Immature natural killer cell (primary cell): ENCODE measurements at places on chromosomes 4 and X. TPM values are rescaled to one million over a fixed set of nuclear protein-coding genes. Genes with fewer than 3 reads are reported as not detected.

The WDFY3 gene
- 0.02 TPM for polyA plus RNA-seq

The MMAA gene
- polyA plus RNA-seq: 9.8 TPM

The TCEANC gene
- 10.8 TPM for polyA plus RNA-seq

The PTPN13 gene
- polyA plus RNA-seq: not detected

The SPANXC gene
- not detected for polyA plus RNA-seq

The PALLD gene
- 7.4 TPM for polyA plus RNA-seq

The SERPINA7 gene
- polyA plus RNA-seq: not detected

The MTMR8 gene
- polyA plus RNA-seq: 3.8 TPM

- peaks cover 2% of the 10 kb centered on the region for H3K36me3 ChIP-seq
- H3K4me1 ChIP-seq: peaks cover 59% of the 10 kb centered on the region
- peak overlapping the region; percentile 100 for H3K27ac ChIP-seq
- peaks cover 33% of the 10 kb centered on the region for H3K27me3 ChIP-seq
- DNase-seq: no peak
Measured at GRCh38 chrX:41332408-41333002, 1.5 kb upstream of the DDX3X start.

DNA sequence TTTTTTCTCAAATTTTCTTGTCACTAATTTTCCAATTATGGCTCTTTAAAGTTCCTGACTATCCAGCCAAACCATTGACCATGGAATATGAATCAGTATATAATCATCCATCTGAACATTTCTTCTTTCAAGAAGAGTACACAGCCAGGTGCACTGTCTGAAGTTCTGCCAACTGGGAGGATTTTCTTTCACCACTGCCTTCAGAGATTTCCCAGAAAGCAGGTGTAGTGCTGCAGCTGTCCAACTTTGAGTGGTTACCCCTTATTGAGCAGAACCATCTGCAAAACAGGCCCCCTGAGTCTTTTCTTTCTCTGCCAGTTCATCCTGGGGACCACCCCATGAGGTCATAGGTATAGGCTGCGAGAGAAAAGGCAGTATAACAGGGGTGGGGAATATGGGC is 1213.2 kb downstream of the RAPGEF2 start:
- no peaks in the 10 kb centered on the region for H3K4me1 ChIP-seq
- no peak for DNase-seq
- no peaks in the 10 kb centered on the region for H3K36me3 ChIP-seq
- no peak overlapping the region for H3K27ac ChIP-seq
- H3K27me3 ChIP-seq: no peaks in the 10 kb centered on the region
- no peak overlapping the region for H3K4me3 ChIP-seq

DNA sequence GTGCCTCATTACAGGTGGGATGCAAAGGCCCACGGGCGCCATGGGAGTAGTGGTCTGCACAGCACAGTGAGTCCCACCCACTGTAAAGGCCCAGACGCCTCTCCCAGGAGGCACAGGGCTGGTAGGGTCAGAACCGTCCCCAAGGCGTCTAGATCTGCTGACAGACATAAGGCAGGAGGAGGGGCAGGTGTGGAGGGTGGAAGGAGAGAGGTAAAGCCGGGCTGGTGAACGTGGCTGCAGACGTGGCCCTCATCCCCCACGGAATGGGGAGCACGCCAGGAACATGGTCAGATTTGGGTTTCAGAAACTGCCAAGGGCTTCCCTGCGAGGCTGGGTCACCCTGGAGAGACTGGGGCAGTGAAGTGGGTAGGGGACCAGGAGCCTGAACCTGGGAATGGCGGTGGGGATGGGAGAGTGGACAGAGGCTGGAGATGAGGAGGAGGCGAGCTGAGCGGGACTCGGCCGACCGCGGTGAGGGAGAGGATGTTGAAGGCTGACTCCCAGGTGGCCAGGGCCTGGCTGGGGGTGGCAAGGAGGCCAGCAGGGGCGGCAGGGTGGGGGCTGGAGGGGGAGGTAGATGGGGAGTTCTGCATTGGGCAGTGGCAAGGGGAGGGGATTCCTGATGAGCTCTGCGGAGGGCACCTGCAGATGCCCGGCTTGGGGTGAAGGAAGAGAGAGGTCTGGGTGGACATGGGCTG is 184.9 kb downstream of the AFAP1 start:
- no peak for DNase-seq
- peaks cover 9% of the 10 kb centered on the region for H3K4me1 ChIP-seq

- no peak for DNase-seq
- H3K4me1 ChIP-seq: no peaks in the 10 kb centered on the region
- H3K27ac ChIP-seq: no peak overlapping the region
- no peaks in the 10 kb centered on the region for H3K36me3 ChIP-seq
- H3K4me3 ChIP-seq: no peak overlapping the region
Measured at GRCh38 chrX:112641449-112641848, 38.3 kb downstream of the LHFPL1 start.

GRCh38 chr4:127732623-127733328 is 2.6 kb downstream of the SLC25A31 start:
- H3K27me3 ChIP-seq: peaks cover 1% of the 10 kb centered on the region
- no peak overlapping the region for H3K4me3 ChIP-seq
- no peaks in the 10 kb centered on the region for H3K36me3 ChIP-seq

DNA sequence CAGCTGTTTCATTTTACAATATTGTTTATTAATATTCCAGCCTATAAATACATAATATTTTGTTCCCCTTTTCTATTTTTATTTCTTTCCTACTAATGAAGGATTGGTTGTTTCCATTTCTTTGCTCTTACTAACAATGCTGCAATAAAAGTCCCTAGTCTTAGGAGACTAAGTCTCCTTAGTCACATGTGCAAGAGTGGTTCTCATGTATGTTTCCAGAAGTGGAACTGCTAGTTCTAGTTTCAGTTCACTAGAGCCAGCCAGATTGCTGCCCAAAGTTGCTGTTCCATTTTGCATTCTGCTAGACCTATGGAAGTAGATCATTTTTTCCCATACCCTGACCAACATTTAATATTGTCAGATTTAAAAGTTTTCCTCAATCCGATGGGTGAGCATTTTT is 44.3 kb downstream of the CNGA1 start:
- H3K27me3 ChIP-seq: peaks cover 7% of the 10 kb centered on the region
- no peaks in the 10 kb centered on the region for H3K36me3 ChIP-seq
- no peaks in the 10 kb centered on the region for H3K4me1 ChIP-seq

DNA sequence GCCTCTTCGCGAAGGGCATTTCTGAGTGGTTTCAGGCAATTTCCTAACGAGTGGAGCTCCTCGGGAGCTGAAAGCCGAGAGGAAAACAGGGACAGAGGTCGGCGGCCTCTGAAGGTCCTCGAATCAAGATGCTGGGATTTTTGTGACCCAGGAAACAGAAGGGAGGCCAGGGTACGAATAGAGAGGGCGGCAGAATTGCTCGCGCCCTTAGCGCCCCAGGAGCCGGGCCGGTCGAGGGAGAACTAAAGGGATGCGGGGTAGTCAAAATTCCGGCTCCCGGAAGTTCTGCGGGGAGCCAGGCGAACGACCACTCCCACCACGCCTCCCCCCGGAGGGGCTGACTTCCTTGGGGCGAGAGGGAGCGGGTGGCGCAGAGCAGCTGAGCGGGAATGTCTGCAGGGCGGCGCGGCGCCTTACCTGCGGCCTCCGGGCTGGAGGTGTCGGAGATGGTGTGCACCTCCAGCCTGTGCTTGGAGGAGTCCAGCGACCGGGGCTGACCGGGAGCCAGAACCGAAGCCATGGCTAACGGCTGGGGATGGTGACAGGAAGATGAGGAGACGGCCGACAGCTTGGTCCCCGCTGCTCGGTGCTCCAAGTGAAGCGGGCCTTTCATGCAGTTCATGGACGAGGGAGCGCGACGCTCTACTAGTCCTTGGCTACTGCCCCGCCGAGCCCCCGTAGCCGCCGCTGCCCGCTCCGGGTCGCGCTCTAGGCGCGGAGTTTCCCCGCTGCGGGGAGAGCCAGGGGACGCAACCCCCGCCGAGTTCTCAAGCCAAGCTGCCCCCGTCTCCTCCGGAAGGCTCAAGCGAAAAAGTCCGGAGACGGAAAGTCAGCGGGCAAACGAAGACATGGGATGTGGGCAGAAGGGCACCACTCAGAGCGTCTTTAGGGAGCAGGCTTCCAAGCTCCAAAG is 782 bp downstream of the PITX2 start:
- H3K27ac ChIP-seq: no peak overlapping the region
- DNase-seq: no peak
- no peaks in the 10 kb centered on the region for H3K36me3 ChIP-seq
- peak overlapping the region; percentile 71 for H3K4me3 ChIP-seq

DNA sequence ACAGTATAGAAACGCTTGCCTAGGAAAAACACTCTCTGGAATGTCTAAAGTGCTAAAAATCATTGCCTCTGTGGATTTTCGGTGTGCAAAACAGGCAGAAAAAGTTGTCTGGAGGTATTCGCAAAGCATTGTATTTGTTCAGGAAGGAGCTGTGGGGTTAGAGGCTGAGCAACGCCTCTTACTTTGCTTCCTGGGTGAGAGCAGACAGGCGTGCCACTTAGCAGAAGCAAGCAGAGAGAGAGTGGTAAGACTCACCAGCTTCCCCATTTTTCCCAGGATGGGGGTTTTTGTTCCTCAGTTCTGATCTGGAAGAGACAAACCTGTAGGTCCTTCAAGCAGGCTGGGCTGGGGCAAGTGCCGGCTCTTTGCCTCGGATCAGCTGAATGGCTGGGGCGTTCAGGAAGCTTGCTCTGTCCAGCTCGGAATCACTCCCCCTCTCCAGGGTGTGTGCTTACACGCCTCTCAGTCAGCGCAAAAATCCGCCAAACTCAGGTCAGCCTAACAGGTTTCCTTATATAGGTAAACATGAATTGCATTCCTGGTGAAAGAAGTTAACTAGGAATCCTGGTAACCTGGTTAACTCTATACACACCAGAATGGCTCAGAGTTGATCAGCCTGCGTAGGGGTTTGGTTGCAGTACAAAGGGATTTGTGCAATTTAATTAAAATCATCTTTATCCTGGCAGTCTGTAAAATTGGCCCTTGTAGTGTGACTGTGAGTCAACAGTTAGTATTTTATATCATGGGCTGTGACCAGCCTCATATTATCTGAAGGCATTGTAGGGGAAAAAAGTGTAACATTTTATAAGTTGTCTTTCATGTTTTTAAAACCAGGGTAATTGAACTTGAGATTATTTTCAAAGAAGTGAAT is 213.1 kb upstream of the MID1 start:
- DNase-seq: no peak
- no peaks in the 10 kb centered on the region for H3K27me3 ChIP-seq
- H3K4me3 ChIP-seq: no peak overlapping the region
- no peaks in the 10 kb centered on the region for H3K4me1 ChIP-seq
- H3K27ac ChIP-seq: no peak overlapping the region

DNA sequence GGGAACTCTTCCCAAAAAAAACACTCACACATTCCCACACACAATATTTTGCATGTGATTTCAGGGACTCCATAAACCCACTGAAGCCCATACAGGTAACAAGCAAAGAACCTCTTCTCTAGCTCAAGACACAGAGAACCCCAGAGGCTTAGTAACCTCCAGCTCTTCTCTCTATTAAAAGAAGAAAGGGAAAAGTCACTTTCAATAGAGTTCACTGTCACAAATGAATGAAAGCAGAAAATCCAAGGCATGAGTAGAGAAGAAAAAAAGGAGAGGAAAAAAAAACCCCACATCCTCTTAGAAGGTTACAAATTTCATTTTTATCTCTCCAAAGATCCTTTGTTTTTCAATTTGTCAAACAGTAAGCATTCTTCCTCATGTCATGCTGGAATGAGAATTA is 30.7 kb upstream of the DCLK2 start:
- no peak overlapping the region for H3K27ac ChIP-seq
- H3K4me3 ChIP-seq: no peak overlapping the region
- H3K36me3 ChIP-seq: no peaks in the 10 kb centered on the region
- no peak for DNase-seq

GRCh38 chrX:106725931-106726330 is 570 bp upstream of the RNF128 start:
- no peaks in the 10 kb centered on the region for H3K36me3 ChIP-seq
- DNase-seq: no peak
- no peak overlapping the region for H3K4me3 ChIP-seq
- H3K27ac ChIP-seq: no peak overlapping the region
- H3K4me1 ChIP-seq: no peaks in the 10 kb centered on the region
- peaks cover 5% of the 10 kb centered on the region for H3K27me3 ChIP-seq

DNA sequence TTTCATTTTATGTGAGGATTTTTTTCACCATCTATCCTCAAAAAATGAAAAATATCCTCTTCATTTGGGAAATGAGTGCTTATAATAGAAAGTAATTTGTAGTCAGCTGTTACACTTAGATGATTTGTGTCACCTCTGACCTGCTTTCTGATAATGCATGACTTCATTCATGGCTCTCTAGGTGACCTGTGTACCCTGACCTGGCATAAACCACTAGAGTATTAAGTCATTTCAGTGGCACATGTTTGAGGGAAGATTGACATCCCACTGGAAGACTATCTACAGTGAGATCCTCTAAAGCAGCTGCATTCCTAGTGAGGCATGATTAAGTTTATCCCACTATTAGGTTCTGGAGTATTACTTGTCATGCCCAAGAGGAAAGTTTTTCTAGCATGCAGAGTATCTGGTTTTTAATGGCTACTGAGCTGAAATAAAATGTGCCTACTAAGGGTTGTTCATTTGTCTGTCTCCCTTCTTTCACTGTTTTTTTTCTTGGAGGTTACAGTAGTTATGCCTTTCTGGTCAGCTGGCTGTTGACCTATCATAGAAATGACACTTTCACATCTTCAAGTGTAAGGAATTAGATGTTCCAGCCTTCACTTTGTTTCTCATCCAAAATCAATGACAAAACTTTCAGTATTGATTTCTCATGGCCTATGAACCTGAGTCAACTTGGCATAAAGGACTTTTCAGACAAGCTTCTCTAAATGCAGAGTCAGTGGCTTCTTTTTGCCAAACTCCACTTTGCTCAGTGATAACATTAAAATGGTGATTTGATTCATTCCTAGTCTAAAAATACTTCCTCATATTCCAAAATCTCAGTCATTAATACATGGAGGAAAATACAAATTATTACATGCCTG is 33.1 kb downstream of the TET2 start:
- H3K36me3 ChIP-seq: peaks cover 3% of the 10 kb centered on the region
- no peak overlapping the region for H3K27ac ChIP-seq
- no peak for DNase-seq
- H3K4me3 ChIP-seq: no peak overlapping the region
- H3K27me3 ChIP-seq: no peaks in the 10 kb centered on the region

DNA sequence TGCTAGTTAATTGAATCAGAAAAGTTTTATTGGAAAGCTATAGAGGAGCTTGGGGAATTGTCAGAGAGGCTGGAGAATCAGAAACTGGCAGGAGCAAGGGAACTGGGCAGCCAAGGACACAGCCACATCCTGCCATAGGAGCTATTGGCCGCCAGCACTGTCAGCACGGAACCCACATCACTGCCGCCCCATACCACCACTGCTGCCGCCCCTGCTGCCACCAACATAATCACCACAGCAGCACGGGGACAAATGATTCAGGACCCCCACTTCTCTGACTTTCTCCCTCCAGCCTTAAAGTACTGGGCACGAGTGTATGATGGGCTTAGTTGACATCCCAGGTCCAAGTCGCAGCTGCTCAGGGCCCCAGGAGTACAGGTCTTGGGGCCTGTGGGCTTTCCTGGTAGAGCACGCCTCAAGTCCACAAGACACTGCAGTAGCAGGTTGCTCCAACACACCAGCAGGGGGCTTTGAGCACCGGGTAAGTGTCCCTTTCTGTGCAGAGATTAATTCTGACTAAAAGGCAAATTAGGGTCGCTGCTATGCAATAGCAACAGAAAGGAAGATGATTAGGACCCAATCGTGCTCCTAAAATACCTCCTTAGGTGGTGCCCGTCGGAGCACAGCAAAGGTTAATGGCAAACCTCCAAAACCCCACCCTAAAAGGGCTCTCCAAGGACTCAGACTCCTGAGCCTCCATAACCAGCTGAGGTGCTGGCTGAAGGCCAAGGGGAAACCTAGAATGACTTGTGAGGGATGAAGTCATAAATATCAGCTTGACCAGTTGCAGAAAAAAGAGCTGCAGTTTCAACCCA is 6.9 kb downstream of the PJA1 start:
- H3K4me3 ChIP-seq: no peak overlapping the region
- DNase-seq: no peak
- H3K36me3 ChIP-seq: peaks cover 9% of the 10 kb centered on the region
- peaks cover 15% of the 10 kb centered on the region for H3K4me1 ChIP-seq
- no peak overlapping the region for H3K27ac ChIP-seq
